ENCODE measurements at places on chromosomes 13 and 19.
A peak's percentile ranks its signal among the peaks of the same experiment; 100 is the strongest.

DNA sequence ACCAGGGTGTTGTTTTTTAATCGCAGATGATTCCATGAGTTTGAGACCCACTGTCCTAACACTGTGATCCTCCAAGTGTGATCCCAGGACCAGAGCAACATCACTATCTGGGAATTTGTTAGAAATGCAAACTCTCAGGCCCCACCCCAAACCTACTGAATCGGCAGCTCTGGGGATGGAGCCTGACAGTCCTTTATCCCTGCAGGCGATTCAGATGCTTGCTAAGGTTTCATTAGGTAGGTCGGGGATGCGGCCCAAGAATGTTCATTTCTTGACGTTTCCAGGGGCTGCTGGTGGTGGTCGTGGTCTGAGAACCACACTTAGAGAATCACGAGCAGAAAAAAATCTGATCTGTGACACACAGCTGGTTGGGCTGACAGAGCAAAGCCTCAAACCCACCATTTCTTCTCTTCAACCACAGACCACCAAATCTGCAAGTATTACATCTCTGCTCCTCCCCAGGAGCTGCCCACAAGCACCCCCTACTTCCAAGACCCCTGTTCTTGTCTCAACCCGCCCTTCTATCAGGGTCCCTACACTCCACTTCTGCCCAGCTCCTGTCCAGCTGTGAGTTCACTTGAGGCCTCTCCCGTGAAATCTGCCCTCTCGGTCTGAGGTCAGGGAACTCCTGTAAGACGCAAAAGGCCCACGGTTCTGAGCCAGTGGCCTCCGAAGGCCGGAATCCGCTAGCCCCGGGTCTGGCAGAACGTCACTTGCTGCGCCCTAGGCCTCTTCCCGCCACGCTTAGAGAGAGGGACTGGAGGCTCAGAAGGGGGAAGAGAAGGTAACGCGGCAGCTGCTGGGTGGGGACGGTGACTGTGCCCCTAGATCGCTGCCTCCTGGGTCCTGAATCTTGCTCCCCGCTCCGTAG, 1.1 kb upstream of the FARP1 start:
- no peak for DNase-seq

DNA sequence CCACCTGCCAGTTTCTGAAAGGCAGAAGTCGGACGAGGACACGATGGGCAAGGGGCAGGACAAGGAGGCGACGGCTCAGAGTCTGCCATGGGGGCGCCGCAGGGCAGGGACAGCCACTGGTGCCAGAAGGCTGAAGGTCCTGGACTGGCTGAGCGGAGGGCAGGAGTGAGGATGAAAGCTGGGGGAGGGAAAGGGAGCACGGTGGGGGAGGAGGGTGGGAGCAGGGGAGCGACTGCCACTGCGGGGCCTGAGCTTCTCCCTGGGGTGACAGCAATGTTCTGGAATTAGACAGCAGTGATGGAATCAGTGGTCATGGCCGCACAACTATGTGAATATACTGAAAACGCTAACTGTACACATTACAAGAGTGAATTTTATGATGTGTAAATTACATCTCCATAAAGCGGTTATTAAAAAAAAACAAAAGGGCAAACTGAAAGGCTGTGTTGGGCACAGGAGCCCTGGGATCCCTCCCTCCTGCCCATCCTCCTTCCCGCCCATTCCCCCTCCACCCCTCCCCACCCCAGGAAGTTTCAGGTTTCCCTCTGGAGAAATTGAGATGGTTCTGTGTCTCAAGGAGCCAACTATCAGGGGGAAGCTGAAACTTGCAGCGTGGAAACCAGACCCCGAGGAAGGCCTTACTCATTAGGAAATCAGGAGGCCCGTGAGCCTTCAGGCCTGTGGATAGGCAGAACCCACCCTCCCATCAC, 15.9 kb downstream of the MLLT1 start:
- no peak for DNase-seq

DNA sequence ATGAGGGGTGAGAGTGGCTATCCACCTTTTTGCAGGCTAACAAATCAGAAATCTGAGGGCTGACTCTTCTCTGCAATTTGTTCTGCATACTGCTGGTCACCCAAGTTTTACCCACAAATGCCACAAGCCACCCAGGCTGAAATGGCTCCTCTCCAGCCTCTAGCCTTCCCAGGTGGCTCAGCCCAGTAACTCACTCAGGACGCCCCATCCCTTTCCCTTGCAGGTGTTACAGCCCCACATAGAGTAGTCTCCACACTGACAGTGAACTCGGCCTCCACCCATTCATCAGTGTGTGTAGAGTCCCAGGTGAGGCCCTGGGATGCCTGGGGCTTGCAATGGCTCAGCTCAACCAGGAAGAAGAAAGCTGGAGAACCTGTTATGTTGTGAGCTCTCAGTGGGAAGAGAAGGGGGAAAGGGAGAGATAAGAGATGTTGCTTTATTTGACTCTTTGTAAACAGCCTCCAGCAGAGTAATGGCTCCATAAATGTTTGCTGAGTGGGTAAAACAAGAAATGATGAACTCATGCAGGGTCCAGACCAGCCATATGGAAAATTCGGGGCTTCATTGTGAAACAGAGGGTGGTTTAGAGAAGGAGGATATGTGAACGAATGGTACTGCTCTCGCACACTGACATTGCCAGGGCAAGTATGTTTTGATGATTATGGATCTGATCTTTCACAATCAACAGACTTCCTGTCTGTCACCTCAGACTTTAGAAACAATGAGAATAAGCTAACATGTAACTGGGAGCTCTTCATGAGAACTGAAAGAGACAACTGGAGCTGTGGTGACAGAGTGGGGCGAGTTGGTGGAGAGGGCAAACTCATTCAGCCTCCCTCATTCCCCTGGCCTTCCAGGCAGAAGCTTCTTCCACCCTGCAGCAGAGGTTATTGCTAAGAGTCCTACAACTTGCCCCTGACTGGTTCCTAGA, 74.2 kb upstream of the RFC3 start:
- no peak for DNase-seq

GRCh38 chr19:54123682-54124081, 8.1 kb downstream of the PRPF31 start:
- no peak for DNase-seq

DNA sequence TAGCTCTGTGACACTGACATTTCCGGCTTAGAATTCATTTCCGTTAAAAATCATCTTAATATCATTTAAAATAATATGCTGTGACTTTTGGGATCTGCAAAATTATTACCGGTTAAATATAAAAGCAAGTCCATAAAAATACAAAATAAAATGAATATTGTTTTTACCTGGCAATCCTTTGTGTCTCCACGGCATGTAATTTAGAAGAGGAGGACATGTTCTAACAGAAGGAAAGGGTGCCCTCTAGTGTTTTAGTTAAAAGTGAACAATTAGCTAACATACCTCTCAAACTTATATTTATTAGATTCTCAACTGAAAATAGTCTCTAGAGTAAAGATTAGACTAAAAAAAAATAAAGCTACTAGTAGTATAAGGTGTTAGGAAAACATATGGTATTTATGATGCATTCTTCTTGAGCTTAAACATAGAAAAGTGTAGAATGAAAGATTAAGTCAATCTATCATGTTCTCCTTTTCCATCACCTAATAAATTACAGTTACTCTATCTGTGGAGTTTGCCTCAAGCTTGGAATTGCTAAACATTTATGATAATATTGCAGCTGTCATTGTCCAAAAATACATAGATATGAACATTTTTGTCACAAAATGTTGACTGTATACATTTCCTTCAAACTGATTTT, 676.7 kb upstream of the SPRY2 start:
- DNase-seq: peak; percentile 71

DNA sequence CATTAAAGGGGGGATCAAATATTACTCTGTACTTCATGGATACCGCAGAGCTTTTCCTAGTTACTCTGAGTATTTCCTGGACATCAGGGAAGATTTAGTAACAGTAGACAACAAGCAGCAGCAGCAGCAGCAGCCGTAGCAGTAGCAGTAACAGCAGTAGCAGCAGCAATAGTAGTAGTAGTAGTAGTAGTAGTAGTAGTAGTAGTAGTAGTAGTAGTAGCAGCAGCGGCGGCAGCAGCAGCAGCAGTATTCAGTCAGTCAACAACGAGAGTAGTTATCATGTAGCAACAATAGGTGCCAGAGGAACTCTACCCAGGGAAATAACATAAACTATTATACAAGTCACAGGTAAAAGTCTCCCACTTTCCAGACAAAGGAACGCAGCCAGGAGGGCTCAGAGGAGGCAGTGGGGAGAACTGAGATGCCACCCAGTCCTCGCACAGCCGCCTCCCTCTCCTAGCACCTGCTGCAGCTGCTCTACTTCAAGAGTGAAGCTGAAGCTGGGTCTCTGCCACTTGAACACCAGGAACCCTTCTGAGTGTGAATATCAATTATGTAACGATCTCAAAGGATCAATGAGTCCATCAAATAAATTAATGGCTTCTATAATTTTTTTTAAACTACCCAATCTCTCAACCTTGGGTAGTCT, 1.3 kb upstream of the DOCK9 start:
- DNase-seq: no peak

DNA sequence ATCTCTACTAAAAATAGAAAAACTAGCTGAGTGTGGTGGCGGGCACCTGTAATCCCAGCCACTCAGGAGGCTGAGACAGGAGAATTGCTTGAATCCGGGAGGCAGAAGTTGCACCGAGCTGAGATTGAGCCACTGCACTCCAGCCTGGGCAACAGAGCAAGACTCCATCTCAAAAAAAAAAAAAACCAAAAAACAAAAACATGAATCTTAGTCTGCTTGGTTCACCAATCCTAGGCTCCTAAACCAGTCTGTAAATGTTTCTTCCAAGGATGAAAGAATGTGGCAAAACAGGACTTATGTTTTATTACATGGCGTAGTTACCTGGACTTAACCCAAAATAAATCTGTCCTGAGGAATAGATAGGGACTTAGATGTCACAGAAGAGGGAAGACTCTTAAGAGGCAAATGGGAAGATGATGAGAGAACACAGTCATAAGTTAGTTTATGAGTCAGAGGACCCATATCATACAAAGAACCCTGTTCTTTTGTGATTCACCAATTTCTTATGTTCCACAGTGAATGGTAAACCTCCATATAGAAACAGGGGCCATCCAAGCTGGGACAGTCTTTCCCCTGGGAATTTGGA, 6.9 kb upstream of the FBXL3 start:
- DNase-seq: peak; percentile 38

DNA sequence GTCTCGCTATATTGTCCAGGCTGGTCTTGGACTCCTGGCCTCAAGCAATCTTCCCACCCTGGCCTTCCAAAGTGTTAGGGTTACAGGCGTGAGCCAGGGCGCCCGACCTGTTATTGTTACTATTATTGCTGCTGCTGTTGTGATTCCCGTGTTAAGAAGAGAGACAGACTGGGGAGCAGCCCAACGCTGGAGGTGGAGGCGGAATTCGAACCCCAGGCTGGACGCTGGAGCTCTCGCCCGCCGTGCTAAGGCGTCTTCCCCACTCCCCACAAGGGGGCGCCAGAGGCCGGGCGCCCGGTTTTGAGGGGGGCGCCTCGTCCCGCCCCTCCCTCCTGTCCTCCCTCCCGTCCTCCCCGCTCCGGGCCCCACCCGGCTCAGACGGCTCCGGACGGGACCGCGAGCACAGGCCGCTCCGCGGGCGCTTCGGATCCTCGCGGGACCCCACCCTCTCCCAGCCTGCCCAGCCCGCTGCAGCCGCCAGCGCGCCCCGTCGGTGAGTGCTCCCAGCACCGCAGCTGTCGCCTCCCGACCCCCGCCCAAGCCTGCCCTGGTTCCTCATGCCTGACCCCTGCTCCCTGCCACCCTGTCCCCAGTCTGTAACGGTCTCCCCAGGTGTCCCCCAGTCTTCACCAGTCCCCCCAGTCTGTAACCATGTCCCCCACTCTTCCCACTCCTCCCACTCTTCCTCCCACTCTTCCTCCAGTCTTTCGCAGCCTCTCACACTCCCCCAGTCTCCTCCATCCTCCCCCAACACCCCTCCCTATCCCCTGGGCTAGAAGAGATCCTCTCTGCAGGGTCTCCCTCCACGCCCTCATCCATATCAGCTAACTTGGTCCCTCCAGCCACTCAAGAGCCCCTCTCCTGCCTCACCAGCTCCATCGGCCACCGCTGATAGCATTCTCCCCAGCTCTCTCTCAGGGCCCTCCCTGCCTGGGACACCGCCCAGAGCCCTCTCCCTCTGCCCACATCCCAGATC, at the start of gene EHD2:
Gene EHD2 (plus strand): TSS at position 377 of the 976 bp plus-strand sequence. CDS start 3,191 bp downstream, outside the sequence.
- DNase-seq: peak; percentile 51

GRCh38 chr13:51928231-51928630, 66.5 kb downstream of the CCDC70 start:
- no peak for DNase-seq

- DNase-seq: peak; percentile 51
Observed at GRCh38 chr19:33302974-33303790, 848 bp upstream of the CEBPA start.

All from RKO (cell line).